ENCODE measurements at places on chromosomes 3 and 15.

- no peak for DNase-seq
Observed at GRCh38 chr15:85727068-85727467, 67.7 kb downstream of the KLHL25 start.

DNA sequence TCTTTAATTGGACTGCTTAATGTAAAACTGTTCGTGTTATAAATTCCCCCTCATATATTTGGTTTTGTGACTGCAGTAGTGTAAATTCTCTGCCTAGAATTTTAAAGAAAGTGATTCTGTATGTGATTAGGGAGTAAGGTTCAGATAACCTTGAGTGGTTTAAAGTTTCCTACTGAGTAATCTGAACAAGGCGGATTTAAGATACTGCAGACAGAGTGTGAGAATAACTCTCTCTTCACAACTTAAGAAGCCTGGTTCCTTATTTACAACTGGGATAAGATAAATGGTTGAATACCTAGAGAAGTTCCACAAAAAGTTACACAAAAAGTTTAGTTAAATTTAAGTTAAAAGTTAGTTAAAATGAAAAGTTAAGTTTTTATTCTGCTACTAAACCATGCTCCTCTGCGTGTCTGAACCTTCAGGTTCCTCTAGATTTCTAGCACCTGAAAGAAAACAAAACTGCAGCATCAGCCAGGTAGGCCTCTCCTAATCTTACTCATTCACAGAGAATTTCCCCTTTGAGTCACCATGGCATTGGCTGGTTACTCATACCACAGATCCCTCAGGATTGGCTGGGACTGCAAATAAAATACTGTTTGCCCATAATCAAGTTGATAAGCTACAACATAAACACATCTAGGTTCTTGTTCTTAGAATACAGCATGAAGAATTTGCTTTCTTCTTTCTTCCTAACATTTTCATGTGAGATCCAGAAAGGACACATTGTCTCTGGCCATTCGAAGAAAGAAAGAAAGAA lies at the start of gene ARL14:
Gene ARL14 (plus strand): TSS at position 614 of the 757 bp plus-strand sequence. CDS start 187 bp downstream, outside the sequence.
- no peak for DNase-seq

GRCh38 chr15:101044625-101045235 lies 125.6 kb downstream of the LRRK1 start:
- no peak for DNase-seq

DNA sequence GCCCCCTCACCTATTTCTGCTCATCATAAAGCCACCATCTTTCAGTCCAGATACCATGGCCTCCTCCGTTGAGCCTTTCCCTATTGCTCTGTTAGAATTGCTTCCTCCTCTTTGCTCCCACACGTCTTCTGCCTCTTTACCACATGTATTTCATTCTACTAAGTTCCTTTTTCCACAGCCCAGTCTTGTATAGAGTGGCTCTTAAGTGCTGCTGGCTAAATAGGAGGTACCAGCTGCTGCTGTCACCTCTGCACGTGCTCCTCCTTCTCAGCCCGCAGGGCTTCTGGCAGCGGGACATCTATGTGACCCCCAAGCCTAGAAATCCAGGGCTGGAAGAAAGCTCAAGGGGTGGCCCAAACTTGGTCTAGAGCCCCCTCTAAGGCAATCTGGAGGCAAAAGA lies 38.8 kb upstream of the PLXND1 start:
- no peak for DNase-seq

DNA sequence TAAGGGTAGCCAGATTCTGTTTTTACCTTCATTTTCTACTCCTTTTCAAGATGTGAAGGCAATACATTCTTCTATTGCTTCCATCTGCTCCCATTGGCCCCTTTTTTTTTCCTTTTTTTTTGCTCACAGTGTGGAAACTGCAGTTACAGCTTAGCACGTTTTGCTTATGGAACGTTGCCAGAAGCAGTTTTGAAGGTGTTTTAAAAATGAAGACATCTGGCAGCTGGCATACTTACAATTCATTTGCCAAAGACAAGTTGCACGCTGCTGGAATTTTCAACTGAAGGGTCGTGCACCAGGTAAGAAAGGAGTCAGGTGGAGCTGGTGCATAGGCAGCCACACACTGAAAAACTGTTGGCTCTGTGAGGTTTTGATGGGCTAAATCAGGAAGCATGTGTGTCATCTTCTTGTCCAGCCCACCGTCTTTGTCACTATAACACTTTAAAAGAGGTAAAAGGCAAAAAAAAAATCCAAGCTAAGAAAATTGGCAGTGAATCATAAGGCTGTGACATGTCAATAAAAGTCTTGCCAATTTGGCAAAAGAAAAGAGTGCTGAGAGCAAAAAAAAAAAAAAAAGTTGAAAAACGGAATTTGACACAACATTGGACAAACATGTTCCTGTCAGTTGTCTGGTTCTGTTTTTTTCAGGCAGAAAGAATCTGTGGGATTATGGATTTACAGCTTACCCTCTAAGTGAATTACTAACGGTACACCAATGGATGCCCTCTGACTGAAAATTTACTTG lies 225.4 kb upstream of the SOX2 start:
- DNase-seq = no peak

DNA sequence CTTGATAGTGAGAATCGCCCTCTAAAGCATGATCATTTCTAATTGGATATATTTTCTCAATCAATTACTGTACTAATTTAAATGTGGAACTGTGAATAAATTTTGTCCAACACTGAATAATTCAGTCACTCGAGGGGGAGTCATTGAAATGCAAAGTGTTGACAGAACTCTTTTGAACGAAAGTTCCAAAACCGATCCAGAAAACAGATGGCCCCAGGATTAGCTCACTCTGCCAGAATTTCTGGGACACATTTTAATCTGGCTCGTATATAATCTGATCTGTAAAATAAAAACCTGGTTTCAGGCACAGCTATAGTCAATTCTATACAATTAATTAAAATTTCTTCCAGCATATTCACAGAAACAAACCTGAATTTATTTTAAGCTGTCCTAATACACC lies 580.4 kb downstream of the ROBO1 start:
- DNase-seq = no peak

DNA sequence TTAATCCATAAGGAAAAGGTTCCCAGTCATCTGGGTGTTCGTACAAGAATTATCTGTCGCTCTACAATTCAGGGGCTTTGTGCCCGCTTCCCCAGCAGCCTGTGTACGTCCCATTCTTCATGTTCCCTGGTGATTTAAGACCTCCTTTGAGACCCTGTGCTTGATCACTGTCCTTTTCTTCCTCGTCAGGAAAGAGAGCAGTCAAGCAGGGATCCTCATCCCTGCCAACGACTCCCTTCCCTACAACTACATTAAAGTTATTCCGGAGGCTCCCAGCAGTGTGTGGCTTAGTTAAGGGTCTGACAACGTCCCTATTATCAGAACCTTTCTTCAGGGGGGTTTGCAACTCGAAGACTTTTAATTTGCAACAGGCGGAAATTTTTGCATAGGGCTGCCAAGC lies 175.7 kb downstream of the FOXP1 start:
- no peak for DNase-seq

GRCh38 chr3:132396255-132396654 lies 21.0 kb upstream of the DNAJC13 start:
- no peak for DNase-seq

GRCh38 chr3:178195824-178196223 lies 340.4 kb upstream of the KCNMB2 start:
- no peak for DNase-seq

DNA sequence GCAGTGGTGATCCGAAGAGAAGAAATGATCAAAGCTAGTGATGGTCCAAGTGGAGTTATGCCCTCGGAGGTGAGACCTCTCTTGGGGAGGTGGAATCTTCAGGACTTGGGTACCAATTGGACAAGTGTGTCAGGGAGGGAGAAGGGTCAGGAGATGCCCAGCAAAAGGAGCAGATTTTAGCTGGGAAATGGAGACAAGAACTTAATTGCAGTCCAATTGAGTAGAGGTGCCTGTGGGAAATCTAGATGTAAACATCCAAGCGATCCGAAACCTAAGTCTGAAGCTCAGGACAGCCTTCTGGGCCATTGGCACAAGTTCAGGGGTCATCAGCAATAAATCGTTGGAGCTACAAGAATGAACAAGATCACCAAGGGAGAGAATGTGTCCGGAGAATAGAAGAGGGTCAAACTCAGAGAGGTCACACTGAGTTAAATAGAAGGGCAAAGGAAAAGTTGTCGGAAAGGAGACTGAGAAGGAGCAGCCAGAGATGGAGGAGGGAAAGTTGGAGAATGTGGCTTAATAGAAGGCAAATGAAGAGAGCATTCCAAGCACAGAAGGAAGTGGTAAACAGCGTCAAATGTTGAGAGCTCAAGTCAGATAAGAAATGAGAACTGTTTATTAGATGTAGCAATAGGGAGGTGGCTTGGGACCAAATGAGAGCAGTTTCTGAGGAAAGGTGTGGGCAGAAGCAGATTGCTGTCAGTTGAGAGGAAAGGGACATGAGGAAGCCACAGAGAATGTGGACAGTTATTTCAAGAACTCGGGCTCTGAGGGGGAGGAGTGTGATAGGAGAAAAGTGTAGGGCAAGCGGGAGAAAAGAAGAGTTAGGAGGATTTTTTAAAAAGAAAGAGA lies 64.2 kb upstream of the FNDC3B start:
- no peak for DNase-seq
